Neural crest cell (in vitro differentiated cells): ENCODE measurements at places on chromosomes 7 and 10.

GRCh38 chr7:107622429-107622828 is 38.2 kb upstream of the SLC26A4 start:
- no peak for DNase-seq

GRCh38 chr10:67319976-67320375 is 376.0 kb downstream of the CTNNA3 start:
- DNase-seq: no peak

DNA sequence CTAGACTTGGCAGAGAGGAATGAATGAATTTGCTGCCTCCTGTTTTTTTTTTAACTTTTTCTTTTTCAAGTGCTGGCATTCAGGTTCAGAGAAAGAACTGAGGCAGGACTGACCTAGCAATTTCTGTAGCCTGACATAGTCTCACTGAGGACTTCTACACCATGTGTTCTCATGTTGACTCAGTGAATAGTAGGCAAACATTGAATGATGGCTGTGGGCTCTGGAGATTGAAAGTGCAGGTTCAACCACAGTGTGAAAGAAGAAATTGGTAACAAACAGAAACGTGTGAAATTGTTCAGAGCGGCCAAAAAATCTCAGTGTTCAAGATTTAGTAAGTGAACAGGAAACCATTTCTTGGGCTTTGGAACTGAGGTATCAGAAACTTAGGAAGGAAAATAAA is 322.4 kb upstream of the GHITM start:
- no peak for DNase-seq

- no peak for DNase-seq
Observed at GRCh38 chr10:102421757-102422512, 1.3 kb downstream of the FBXL15 start.

DNA sequence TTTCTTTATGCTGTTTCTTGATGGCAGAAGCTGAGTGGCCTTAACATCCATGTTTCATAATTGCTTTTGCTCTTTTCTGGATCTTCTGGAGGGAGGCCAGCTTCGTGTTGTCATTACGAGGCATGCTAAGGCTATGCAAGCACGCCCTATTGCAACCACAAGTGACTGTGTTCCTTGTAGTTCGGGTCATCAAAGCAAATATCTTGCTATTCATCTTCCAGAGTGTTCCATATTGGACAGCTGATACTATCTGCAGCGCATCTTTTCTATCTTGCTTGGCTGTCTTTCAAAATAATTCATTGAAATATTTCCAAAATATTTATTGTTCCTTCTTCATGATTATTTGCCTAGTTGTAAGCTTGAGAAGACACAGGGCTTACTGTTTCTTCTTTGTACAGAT is 5.0 kb downstream of the EPHB6 start:
- DNase-seq: no peak

GRCh38 chr7:424961-425793 is 94.5 kb downstream of the PDGFA start:
- DNase-seq: no peak

- DNase-seq: no peak
Observed at GRCh38 chr10:27207350-27207749, 33.2 kb downstream of the ACBD5 start.

DNA sequence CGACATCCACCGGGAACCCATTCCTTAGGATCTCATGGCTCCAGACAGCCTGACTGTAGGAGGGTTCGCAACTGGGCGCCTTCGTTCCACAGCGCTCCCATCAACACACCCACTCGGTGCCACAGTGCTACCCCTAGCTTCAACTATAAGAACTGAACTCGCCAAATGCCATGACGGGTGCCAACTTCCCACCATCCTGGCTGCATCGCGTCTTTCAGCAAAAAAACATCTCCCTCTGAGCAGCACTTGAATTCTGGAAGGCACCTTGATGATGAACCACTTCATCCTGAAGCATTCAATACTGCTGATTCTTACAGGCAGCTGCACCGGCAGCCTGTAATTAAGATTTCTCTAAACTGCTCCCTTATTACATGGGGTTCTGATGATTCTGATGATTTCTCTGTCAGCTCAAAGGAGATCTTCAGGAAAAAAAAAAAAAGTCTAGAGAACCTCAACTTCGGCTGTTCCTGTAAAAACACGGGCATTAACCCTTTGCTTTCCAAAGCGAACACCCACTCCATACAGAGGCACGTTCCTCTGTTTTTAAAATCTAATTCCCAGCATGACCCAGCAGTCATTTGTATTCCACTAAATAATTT is 1.3 kb downstream of the CYTH3 start:
- no peak for DNase-seq

DNA sequence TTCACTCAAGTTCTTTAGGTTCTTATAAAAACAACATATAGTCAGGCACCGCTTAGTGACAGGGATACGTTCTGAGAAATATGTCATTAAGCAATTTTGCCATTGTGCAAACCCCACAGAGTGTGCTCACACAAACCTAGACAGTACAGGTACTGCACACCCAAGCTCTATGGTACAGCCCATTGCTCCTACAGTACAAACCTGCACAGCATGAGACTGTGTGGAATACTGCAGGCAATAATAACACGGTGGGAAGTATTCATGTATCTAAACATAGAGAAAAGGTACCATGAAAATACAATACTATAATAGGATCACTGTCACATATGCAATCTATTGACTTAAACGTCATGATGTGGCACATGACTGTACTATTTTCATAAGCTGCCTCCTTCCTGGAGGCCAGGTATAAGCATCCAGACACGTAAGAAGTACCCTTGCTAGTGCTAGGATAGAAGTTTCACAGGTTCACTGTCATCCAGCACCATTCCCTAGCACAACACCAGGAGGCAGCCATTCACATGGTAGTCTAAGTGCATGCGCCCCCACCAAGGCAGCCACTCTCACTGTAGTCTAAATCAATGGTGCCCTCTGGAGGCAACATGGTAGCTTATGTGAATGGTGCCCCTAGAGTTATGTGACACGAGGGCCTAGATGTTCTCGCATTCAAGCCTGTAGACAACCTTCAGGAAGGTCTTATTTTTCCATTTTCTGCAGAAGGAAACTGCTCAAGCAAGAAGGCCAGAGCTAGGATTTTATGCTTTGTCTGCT is 98.5 kb downstream of the ARHGAP22 start:
- no peak for DNase-seq

DNA sequence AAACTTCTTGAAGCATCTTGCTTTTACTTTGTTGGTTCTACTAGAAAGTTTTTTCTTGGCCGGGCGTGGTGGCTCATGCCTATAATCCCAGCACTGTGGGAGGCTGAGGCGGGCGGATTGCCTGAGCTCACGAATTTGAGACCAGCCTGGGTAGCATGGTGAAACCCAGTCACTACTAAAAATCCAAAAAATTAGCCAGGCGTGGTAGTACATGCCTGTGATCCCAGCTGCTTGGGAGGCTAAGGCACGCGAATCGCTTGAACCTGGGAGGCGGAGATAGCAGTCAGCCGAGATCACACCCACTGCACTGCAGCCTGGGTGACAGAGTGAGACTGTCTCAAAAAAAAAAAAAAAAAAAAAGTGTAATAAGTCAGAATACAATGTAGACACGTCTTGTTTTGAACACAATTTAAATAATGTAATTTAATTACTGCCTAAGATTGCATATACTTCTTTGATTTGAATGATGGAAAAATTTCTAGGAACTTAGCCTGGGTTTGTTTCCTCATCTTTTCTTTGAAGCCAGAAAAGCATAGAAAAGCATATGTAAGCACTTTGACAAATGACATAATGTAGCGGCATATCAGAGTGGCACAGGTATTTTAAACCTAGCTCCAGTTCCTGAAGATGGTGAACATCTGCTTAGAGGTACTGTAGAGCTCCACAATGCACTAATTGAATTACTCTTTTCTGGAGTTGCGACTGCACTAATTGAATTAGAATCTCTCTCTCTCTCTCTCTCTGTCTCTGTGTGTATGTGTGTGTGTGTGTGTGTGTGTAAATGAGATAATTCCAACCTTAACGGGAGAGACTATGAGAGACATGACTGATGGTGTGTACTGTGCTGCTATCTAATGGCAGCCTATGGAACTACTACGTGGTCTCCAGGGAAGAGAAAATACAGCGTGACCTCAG is 87.8 kb downstream of the BTRC start:
- DNase-seq: no peak

DNA sequence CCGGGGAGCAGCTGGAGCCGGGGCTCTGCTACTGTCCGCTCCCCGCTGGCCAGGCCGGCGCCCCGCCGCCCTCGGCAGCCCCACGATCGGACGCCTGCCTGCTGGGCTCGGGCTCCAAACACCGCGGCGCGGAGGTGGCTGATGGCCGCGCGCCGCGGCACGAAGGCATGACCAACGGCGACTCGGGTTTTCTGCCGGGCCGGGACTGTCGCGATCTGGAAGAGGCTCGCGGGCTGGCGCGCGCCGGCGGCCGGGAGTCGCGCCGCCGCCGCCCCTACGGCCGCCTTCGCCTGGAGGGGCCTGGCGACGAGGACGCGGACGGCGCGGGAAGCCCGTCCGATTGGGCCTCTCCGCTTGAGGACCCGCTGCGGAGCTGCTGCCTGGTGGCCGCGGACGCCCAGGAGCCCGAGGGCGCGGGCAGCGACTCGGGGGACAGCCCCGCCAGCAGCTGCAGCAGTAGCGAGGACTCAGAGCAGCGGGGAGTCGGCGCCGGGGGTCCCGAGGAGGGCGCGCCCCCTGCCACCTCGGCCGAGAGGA is 570 bp downstream of the TBC1D12 start:
- peak; percentile 36 for DNase-seq

GRCh38 chr10:112832959-112833358 is 117.1 kb upstream of the TCF7L2 start:
- no peak for DNase-seq

- DNase-seq: no peak
Observed at GRCh38 chr10:110141185-110141584, 66.2 kb upstream of the MXI1 start.

- DNase-seq: no peak
Observed at GRCh38 chr7:99366646-99367045, 7.9 kb upstream of the ARPC1B start.

DNA sequence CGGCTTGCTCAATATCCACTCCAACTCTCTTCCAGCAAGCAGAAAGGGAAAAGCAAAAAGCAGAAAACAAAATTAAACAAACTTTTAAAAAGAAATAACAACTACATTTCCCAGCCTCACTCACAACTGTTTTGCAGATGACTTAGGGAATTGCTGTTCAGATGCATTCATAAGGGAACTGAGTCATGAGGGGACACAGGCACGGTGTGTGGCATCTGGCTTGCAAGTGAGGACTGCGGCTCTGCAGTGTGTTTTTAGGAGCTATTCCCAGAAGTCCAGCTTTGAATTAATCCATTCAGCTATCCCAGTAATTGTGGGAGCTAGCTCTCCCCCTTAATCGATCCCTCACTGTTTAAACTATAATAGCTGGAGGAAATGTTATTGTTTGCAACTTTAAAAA is 30.3 kb downstream of the PTN start:
- no peak for DNase-seq

GRCh38 chr7:143345428-143345900 is 17.0 kb downstream of the FAM131B start:
- DNase-seq: peak; percentile 45

DNA sequence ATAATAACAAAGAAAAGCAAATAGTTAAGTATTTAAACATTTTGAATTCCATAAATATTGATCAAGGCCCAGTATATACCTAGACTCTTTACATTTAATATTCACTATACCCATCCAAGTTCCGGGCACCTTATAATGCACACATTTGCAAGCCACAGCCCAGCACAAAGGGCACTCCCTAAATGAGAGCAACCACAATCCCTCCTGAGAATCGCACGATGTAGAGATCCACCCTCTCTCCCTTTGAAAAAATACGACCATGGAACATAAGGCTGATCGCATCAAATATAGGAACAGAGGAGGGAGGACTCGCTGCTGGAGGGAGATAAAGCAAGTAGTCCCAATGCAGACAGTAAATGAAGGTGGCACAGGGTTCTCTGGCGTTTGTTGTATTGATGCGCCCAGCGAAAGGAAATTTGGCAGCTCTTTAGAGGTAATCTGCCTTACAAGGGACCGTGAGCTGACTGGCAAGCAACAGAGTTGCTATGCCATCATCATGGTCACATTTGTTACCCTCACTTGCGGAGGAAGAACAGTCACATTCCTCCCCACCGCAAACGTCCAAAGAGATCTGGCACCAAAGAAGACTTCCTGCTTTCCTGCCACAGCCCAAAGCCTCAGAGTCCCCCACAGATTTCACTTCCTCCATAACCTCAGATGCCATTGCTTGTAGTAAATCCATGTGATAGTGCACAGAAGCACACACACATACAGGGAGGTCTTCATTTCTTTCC is 16.1 kb upstream of the TAS2R40 start:
- DNase-seq: no peak

DNA sequence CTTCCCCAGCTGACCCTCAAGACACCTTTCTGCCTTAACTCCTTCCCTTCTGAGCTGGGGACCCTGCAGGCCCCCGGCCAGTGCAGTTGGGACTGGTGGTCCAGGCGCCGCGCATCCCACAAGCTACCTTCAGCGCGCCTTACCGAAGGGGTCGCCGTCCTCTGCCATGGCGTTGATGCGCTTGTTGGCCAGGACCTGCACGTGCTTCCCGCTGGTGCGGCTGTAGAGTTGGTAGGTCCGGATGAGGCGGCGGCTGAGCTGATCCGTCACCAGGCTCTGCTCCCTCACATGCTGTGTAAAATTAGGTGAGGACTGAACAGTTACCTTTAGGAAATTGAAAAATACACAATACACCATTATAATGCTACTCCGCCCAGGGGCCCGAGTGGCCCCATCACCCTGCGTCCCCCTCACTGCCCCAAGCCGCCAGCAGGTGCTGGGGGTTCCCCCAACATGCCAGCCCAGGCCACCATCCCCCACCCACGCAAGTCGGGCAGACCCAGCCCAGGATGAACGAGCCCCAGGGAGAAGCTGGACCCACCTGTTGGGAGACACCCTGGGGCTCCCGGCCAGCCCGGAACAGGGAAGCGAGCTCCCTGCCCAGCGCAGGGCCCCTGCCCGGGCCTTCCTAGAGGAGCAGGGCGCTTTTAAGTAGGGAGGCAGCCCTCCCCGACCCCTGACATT is 1.2 kb downstream of the FGF8 start:
- DNase-seq: no peak

DNA sequence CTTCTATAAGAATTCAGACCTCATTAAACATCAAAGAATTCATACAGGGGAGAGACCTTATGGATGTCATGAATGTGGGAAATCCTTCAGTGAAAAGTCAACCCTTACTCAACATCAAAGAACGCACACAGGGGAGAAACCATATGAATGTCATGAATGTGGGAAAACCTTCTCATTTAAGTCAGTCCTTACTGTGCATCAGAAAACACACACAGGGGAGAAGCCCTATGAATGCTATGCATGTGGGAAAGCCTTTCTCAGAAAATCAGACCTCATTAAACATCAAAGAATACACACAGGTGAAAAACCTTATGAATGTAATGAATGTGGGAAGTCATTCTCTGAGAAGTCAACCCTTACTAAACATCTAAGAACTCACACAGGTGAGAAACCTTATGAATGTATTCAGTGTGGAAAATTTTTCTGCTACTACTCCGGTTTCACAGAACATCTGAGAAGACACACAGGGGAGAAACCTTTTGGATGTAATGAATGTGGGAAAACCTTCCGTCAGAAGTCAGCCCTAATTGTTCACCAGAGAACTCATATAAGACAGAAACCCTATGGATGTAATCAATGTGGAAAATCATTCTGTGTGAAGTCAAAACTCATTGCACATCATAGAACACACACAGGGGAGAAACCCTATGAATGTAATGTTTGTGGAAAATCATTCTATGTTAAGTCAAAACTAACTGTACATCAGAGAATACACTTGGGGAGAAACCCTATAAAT is 24.1 kb downstream of the ZNF37A start:
- DNase-seq: no peak

GRCh38 chr7:95607561-95607960 is 11.2 kb upstream of the PDK4 start:
- DNase-seq: no peak
